ENCODE measurements at places on chromosomes 2 and 18.

DNA sequence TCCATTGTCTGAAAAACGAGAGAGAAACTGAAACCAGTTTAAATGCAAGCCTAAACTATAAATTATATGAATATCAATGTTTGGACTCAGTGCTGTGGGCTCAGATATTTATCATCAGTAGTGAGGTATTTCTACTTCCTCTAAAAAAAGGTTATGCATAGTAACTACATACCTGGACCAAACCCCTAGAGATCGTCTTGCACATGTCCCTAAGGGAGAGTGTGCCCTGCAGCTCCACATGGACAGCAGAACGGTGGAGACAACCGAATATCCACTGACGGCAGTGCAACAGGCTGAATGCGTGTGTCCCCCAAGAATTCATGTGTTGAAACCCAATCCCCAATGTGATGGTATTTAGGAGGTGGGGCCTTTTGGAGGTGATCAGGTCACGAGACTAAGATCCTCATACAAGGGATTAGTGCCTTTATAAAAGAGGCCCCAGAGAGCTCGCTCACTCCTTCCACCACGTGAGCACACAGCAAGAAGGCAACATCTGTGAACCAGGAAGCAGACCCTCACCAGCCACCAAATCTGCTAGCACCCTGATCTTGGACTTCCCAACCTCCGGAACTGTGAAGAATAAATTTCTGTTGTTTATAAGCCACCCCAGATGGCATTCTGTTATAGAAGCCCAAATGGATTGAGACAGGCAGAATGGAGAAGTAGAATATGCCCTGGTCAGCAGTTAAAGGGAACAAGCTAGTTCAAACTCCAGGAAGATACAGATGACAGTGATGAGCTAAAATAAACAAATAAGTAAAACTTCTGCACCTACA lies 208.4 kb downstream of the ANAPC1 start:
- no peak for DNase-seq

DNA sequence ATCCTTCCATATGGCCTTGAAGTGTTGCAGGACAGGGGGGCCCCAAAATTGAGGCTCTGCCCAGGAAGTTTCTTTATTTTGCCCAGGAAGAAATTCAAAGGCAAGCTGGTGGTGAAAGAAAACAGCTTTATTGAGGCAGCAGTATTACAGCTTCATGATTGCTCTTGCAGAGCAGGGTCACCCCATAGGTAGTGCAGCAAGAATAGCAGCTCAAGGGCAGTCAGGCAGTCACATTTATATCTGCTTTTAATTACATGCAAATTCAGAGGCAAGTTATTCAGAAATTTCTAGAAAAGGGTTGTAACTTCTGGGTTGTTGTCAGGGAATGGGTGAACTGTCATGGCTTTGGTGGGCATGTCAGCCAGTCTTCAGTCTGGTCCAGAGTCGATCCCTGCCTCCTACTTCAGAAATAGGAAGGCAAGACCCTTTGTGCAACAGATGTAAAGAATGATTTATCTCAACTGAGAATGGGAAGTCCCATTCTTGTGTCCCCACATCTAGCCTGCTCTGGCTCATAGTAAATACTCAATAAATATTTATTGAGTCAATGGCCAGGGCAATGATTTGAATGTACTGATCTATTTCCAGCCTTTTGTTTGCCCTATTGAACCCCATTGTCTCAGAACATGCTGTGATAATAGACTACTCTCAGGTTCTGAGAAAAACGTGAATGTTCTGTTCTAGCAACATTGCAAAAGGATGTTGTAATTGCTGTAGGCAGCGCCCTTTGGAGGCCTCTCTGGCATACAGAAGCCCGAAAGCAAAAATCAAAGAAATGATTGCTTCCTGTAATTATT lies 129.8 kb downstream of the MYO3B start:
- DNase-seq, result no peak

DNA sequence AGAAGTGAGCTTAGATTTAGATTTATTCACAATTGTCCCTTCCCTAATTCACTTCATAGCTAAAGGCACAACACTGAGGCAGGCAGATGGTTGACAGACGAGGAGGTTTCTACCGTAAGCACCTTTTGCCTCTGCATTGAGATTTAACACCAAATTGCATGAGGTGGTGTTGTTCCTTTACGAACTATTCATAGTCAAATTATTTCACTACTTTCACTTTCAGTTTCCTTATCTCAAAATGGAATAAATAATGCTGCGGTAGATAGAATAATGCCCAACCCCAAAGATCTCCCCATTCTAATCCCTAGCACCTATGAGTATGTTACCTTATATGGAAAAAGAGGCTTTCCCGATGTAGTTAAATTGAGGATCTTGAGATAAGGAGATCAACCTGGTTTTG lies 58.9 kb upstream of the LINC00305 start:
- DNase-seq, result no peak

DNA sequence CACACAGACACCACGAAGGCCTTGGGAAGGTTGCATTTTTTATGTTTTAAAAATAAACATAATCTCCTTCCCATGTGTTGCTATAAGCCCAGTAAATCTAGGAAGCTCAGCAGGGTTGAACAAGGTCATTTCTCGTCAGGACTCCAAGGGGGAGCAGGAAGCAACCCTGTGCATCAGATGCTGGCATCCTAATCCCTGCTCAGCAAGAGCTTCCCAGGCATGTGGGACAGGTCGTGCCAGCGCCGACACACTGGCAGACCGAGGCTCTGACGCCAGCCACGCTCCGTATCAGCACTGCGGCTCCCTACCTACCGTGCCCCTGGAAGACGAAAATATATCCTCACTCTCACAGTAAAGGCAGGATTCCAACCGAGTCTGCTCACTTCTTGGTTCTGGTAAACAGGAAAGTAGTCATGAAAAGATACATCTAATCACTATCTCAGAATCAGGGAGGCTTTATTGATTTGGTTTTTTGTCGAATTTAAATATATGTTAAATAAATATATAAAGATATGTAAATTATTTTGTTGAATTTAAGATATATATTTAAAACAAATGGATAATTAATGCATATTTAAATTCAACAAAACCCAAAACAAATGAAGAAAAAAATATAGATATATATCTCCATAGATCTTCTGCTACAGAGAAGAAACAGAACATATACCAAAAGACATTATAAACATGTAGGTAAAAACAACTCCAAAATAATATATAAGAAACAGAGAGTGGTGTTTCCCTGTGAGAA lies 61.4 kb downstream of the TXNL1 start:
- no peak for DNase-seq

All from activated CD8-positive, alpha-beta memory T cell treated with anti-CD3 and anti-CD28 coated beads for 24 hours (primary cell).